BJ (cell line): ENCODE measurements at places on chromosomes 16 and 17. TPM values are rescaled to one million over a fixed set of nuclear protein-coding genes. Genes with fewer than 3 reads are reported as not detected.

Gene HLF
- 0.02 TPM in 1 of 2 replicates, not detected in the other for polyA plus RNA-seq

Gene ADAM11
- 0.31 TPM in 2 replicates for polyA plus RNA-seq

Gene CNTROB
- 19.4 and 26.8 TPM in 2 replicates for polyA plus RNA-seq

Gene ZFP3
- 2.0 and 3.7 TPM in 2 replicates for polyA plus RNA-seq

Gene GJC1
- 26.5 and 32.2 TPM in 2 replicates for polyA plus RNA-seq

Gene GRAPL
- polyA plus RNA-seq = not detected in 2 replicates

Gene CLEC19A
- polyA plus RNA-seq = not detected in 2 replicates

Gene CUEDC1
- 27.3 and 48.5 TPM in 2 replicates for polyA plus RNA-seq

Gene GIT1
- polyA plus RNA-seq = 21.6 and 32.0 TPM in 2 replicates

Gene DRC3
- 0.93 and 1.2 TPM in 2 replicates for polyA plus RNA-seq

Gene HCRT
- polyA plus RNA-seq = not detected in 2 replicates

Gene IRF8
- polyA plus RNA-seq = not detected in 2 replicates
